Activated T-cell treated with anti-CD3 and anti-CD28 coated beads for 48 hours (primary cell): ENCODE measurements at places on chromosomes 3 and 15.

DNA sequence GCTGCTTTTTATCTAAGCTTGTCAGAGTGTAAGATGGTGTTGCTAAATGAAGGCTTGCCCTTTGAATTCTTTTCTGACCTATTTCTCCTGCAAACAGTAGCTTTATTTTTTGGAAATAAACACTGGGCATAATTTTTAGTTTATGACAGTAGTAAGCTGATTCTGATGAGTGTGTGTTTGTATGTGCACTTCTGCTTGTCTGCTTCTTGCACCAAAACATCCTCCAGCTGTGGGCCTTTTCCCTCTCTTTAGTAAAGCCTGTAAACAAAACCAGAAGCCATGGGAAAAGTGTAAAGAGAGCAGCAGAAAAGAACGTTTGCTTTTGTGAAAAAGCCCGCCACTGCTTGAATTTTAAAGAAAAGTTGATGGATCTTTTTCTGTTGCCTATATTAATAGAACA is 136.4 kb upstream of the IL12A start:
- no peak for DNase-seq

- DNase-seq = no peak
These were observed 107.8 kb downstream of the LIPC start for GRCh38 chr15:58539548-58539947.

- DNase-seq = no peak
These were observed 534.7 kb downstream of the FHIT start for GRCh38 chr3:60716573-60716972.

- DNase-seq = no peak
These were observed 145.4 kb downstream of the ALCAM start for GRCh38 chr3:105512061-105512460.
